Activated CD4-positive, alpha-beta T cell treated with anti-CD3 and anti-CD28 coated beads, Interleukin-2, amount 50 U/mL, for 16 hours (primary cell): ENCODE measurements at places on chromosomes 3 and 15.

DNA sequence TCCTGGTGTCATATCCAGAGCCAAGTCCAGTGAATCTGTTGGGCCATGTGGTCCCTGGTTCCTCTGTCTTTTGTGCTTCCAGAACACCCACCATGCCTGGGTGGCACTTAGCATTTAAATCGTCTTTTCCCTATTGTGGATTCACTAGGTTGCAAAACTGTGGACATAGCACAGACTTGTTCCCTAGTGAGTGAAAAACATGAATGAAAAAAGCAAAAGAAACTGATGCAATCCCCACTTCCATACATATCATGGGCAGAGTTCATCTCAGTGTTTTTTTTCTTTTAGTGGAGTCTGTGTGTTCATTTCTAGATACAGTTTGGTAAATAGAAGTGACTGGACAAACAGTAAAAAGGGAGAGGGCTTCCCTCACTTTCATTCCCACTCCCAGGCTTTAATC is 170.5 kb downstream of the SLCO3A1 start:
- no peak for DNase-seq

GRCh38 chr3:8187996-8188395 is 313.6 kb upstream of the LMCD1 start:
- DNase-seq = no peak

DNA sequence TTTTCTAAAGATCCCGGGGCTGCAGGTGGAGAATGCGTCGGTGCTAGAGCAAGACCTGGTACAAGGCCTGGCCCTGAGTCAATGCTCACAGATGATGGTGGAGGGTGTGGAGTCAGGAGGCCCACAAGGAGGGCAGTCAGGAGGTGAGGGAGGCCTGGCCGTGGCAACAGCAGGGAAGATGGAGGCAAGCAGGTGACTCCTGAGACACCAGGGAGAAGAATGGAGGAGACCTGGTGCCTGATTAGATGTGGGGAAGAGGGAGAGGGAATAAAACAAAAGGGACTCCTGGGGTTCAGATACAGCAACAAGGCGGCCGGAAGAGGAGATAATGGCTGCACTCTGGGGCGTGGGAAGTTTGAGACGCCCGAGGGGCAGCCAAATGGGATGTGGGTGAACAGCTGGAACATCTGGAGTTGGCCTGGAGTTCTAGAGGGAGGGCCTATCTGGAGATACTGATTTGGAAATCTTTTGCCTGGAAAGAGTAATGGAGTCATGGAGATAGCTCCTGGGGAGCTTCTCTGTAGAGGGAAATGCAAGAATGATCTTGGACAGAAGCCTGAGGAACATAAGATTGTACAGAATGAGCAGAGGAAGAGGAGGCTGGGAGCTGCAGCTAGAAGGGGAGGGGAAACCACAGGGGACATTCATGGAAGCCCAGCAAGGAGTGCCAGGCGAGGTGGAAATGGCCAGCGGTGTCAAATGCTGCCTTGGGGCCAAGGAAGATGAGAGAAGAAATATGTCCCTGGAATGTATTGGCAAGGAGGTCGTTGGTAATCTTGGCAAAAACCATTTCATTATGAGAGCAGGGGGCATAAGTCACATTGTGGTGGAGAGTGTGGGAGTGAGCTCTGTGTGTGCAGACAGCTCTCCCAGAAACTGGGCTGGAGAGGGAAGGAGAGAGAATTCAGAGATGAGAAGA is 67.5 kb upstream of the CORO2B start:
- DNase-seq = no peak

- no peak for DNase-seq
Measured at GRCh38 chr3:188230962-188231361, 77.0 kb downstream of the LPP start.

DNA sequence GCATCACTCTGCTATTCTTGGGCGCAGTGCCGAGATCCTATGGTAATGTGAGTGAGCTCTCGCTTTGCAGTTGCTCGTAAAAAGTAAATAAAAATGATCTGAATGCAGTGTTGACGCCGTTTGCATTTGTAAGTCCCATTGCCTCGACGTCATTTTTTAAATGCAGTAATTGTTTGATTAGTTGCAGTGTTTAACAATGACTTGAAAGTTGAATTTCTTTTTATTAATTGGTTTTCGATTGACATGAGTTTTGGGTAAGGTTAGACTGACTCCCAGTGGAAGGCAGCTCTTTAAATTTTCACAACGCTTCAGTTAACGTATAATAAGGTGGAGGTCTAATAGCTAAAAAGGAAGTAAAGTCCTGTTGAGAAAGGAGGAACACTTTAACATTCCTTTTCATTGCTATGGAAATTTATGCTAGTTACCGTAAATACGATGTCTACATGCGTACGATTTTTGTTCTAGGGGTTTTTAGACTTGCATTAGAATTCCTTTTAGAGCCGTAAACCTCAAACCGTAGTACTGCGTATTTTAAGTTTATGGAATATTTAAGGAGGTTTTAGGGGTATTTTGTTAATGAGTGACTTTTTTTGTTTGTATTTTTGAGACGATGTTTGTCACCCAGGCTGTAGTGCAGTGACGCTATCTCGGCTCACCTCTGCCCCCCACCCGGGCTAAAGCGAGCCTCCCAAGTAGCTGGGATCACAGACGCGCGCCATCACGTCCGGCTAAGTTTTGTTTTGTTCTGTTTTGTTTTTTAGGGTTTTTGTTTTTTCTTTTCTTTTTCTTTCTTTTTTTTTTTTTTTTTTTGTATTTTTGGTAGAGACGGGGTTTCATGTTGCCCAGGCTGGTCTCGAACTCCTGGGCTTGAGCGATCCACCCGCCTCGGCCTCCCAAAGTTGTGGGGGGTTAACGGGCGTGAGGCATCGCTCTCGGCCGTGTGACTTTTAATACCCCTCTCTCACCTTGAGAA is 1.4 kb downstream of the MORF4L1 start:
- DNase-seq = peak; percentile 42

DNA sequence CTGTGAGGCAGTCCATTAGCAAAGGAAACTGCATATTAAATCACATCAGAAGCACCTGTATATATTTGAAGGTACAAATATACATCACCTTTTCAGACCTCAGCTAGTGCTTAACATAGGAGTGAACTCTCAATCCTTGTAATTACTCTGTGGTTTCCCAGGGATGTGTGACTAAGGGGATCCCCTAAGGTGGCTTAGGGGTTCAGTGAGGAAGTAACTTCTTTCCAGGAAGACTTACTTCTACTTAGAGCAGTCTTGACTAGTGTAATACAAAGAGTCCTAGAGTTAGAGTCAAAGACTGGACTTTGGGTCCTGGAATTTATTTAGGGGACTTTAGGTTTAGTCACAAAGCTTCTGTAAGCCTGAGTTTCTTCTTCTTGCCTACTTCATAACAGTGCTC is 8.7 kb upstream of the SUMF1 start:
- DNase-seq = no peak

GRCh38 chr15:98412852-98413251 is 235.5 kb upstream of the IGF1R start:
- DNase-seq = no peak

GRCh38 chr3:110767156-110767555 is 304.5 kb upstream of the NECTIN3 start:
- DNase-seq = no peak

DNA sequence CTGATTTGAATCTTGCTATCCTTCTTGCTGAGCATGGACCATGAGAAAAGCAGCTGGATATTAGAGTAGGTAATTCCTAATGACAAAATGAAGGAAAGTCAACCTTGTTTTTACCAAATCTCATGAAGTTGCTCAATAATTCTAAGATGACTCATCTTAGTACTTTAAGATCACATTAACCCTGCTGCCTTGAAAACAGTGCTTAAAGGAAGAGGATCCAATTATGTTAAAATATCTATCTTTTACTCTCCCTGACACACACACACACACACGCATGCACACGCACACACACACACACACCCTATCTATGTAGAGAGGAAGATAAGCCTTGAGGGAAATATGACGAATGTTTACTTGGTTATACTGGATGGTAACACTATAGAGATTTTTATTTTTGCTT is 16.0 kb upstream of the MYO1E start:
- DNase-seq = no peak

DNA sequence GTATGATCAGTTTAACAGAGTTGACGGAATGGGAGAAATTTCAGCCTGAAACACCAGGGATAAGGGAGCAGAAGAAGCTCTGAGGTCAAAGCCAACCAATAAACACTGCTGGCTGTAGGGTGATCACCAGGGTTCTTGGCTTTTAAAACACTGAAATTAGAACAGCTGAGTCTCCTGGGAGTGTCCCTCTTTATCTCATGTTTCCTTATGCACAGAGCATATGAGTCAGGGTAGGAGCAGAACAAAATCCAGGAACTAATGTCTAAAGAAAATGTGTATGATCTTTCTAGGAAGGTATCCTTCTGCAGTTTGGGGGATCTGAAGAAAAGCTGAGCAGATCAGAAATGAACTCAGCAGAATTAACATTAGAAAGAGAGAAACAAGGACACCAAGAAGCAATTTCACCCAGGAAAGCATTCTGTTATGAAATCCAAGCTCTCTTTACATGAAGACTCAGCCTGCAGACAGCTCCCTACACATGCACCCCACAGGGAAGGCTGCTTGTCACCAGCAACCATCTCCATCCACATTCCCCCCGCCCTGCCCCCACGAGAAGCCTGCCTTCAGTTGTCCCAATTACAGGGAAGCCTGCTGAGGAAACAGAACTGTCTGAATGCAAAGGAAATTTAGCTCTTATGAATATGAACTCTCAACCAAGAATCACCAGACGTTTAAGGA is 469.7 kb downstream of the PDCD6IP start:
- no peak for DNase-seq

DNA sequence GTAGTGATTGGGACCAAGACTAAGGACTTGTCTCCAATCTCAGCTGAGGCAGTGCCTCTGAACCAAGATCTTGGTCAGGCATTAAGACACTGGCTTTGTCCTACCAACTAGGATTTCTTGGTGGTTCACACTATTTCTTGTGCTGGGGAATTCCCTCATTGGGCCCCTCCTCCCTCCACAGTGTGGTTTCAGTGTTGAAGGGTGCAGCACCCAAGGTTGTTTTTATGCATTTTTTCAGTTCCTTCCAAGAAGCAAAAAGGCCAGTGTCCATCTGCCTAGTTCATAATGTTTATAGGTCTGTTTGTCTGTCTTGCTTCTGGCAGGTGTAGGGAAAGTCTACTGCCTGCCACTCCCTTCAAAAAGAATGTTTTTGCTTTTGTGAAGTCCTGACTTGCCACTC is 10.6 kb upstream of the ITPKA start:
- DNase-seq = peak; percentile 62

GRCh38 chr3:181694805-181695660 is 16.7 kb upstream of the SOX2 start:
- no peak for DNase-seq

DNA sequence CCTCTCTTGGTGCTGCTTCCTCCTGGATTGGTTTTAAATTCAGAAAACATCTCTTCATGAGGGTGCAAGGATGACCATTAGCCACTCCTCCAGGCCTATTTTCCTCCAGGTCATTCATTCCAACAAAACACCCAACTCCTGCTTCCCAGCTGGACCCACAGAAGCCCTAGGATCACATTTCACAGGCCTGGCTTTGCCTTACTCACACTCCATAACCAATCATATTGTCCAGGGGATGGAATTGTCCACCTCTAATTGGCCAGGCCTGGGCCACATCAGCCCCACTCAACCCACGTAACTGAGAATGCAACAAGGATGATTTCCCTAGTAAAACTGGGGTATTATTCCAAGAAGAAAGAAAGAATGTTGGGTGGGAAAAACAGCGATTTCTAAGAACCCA is 616.7 kb upstream of the SUCLG2 start:
- no peak for DNase-seq

DNA sequence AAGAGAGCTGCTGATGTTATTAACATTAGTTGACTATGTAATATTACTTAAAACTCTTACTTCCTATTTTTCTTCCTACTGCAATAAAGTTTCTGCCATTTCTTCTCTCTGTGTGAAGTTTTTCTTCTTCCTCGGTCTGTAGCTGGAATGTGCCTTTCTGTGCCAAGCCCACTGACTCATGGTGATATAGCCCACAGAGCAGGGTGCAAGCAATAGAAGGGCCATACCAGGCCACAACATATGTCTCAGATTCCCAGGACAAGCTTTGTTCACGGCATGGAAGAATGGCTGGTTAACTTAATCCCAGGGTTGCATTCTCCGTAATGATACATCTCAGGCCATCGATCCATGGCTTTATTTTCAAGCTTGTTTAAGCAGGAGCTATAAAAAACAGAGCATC is 815.3 kb downstream of the TUSC7 start:
- no peak for DNase-seq

DNA sequence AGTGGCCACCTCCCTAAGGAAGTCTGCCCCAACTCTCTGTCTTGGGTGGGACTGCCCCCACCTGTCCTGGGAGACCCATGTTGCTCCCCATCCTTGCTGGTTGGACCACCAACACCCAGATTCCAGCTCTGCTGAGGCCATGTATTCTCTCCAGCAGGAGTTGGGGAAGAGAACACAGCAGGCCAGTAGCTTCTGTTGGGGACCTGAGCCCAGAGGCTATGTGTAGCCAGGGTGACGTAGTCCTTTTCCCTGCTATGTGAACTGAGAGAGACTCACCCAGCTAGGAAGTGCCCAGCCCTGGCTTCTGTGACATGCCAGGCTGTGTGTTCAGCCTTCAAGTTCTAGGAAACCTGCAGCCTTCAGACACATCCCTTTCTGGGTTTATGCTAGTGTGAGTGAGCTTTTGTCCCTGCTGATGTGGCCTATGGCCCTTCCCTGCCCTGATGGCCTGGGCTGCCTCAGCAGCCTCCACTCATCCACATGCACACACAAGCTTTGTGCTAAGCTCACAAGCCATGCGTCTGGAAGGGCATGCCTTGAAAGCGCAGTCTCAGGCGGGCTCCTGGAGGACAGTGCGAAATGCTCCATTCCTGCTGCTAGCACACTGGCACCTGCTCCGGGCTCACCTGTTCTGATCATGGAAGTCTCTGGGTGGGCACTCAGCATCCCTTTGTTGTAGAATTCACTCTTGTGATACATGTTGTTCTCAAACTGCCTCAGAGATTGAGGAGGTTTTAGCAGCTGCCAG is 42.6 kb downstream of the KY start:
- DNase-seq = no peak

- no peak for DNase-seq
Measured at GRCh38 chr3:179421500-179421899, 29.8 kb downstream of the GNB4 start.

GRCh38 chr3:98172621-98173020 is 6.1 kb downstream of the OR5H15 start:
- DNase-seq = no peak

- DNase-seq = no peak
Measured at GRCh38 chr3:113560271-113560670, 27.9 kb downstream of the SIDT1 start.

DNA sequence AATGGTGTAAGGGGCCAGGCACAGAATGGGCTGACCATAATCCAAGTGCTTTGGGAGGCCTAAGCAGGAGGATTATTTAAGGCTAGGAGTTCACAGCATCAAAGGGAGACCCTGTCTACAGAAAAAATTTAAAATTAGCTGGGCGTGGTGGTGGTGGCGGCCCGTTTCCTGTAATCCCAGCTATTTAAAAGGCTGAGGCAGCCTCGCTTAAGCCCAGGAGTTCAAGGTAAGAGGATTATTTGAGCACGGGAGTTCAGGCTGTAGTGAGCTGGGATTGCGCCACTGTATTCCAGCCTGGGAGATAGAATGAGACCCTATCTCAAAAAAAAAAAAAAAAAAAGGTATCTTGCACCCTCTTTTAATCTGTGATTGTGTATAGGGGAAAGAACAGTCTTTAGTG is 1.9 kb downstream of the TMA7 start:
- DNase-seq = no peak

- no peak for DNase-seq
Measured at GRCh38 chr3:57256844-57257243, 29.3 kb downstream of the APPL1 start.

GRCh38 chr3:128372707-128373533 is 93.8 kb downstream of the DNAJB8 start:
- DNase-seq = no peak
